ENCODE measurements at places on chromosomes 5 and 9. TPM values are rescaled to one million over a fixed set of nuclear protein-coding genes. Genes with fewer than 3 reads are reported as not detected.

THG1L gene
- total RNA-seq: 22.8 TPM

RLN1 gene
- not detected for total RNA-seq

PGM5 gene
- total RNA-seq: 3.3 TPM

IFNA5 gene
- not detected for total RNA-seq

LECT2 gene
- total RNA-seq: not detected

OTP gene
- not detected for total RNA-seq

PCDHGB7 gene
- total RNA-seq: 10.6 TPM

CER1 gene
- not detected for total RNA-seq

SLCO4C1 gene
- total RNA-seq: 0.82 TPM

GRCh38 chr9:68416936-68417564 lies 60.6 kb downstream of the PGM5 start:
- no peak for DNase-seq

DNA sequence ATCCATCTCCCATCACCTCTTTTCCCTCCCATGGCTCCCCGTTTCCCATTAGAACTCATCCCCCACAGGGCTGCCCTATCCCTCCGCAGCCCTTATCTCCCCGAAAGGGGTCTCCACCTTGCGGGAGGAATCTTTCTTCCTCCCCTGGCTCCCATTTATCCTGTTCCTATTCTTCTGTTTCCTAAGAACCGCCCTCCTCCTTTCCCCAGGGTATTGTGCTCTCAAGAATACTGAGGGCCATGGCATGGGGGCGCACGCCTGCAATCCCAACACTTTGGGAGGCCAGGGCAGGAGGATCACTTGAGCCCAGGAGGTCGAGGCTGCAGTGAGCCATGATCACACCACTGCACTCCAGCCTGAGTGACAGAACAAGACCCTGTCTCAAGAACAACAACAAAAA lies 665 bp downstream of the CD72 start:
- DNase-seq: no peak

DNA sequence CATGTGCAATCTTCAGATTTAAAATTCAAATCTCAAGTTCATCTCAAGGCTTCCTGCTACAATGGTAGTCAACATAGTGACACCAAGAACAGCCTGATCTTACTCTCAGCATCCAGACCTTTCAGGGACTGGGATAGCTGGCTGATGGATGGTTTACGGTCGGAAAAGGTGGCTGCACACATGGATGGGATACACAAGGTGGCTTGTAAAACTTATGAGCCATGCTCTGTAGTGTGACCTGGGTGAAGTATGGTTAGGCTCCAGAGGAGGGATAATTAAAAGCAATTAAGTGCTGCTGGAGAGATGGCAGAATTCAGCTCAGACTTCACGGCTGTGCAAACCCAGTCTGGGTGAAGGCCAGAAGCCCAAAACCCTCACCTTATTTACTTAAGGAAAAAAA lies 379.5 kb downstream of the NFIB start:
- no peak for DNase-seq

- no peak for DNase-seq
These were observed 211.2 kb downstream of the SAXO1 start for GRCh38 chr9:18821788-18822187.

DNA sequence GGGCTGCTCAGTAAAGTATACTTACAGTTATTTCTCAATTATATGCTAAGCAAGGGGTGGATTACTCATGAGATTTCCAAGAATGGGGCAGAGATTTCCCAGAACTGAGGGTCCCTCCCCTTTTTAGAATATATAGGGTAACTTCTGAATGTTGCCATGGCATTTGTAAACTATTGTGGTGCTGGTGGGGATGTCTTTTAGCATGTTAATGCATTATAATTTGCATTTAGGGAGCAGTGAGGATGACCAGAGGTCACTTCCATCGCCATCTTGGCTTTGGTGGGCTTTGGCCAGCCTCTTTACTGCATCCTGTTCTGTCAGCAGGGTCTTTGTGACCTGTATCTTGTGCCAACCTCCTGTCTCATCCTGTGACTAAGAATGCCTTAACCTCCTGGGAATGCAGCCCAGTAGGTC lies 35.5 kb downstream of the TTC1 start:
- no peak for DNase-seq

- no peak for DNase-seq
These were observed 2376.7 kb downstream of the MAT2B start for GRCh38 chr5:165882099-165882498.

DNA sequence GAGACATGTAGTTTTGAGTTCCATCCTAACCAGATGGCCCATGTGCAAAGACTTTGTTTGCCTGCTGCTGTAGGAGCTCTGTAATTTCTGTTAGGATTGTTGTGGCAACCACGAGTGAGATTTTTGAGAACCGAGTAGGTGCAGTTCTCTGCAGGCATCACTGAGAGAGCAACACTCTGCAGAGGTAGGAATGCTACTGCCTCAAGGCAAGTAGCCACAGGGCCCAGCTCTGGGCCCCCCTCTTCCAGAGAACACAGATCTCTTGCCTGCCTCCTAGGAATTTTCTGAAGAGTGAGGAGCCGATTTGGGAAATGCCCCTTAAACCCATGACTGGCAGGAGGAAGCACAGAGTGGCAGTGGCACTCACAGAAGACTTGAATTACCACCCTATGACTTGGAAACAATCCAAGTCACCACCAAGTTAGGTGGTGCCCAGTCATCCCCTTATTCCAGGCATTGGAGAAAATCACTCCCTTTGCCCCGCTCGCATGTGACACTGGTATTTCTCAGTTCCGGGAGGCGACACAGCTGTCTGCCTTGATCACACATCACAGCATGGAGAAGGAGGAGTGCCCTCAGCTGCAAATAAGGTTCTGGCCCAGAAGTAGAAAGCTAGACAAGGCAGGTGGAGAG lies 52.5 kb upstream of the SLC2A8 start:
- no peak for DNase-seq

DNA sequence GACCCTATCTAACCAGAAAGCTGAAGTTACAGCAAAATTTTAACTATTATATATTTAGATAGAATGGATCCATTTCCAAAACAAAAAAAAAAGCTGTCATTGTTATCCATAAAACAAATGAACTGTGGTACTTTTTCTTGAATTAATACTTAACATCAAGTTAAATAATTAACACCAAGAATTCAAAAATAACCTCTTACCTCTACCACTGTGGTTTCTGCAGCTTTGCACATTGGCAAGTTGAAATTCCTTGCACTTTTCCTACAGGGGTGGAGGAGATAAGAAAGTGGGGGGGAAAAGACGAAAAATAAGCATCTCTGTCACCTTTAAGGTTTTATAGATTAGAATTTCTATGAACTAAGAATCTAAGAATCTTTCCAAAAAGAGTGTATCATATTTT lies 30.0 kb downstream of the OXCT1 start:
- DNase-seq: no peak

DNA sequence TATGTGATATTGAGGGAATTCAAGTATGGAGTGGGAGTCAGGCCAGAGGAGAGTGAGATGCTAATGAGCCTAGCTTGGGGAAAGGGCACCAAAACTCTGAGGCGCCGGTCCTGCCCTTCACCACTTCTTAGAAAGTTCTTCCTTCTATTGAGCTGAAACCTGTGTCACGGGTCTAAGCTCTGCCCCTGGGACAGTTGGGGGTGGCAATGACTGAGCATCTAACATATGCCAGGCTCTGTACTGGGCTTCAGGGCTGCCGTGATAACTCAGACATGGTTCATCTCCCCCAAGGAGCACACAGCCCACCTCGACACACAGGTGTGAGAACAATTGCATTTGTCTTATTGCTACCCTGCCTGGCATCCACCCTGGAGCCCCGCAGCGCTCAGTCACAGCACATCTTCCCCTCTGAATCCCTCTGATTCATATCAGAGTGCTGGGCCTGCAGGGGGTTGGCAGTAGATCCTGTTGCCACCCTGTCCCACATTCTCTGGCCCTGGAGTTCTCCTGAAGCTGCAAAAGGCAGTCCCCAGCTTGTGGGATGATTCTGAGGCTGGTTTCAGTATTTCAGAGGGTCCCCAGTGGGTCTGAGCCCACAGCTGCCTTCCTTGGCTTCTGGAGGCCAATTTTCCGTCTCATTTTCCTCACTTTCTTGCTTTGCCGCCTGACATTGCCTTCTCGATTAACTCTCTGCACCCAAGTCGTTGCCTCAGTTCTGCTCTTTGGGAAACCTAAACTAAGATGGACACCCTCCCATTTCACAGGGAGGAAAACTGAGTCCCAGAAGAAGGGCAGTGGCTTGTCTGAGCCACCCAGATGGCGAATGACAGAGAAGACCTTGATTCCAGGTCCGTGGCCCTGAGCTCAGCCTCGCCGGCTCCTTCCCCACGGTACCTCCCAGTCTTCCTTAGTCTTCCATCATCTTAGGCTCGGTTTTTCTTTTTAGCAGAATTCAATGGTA lies 42.5 kb downstream of the ALG2 start:
- DNase-seq: no peak

DNA sequence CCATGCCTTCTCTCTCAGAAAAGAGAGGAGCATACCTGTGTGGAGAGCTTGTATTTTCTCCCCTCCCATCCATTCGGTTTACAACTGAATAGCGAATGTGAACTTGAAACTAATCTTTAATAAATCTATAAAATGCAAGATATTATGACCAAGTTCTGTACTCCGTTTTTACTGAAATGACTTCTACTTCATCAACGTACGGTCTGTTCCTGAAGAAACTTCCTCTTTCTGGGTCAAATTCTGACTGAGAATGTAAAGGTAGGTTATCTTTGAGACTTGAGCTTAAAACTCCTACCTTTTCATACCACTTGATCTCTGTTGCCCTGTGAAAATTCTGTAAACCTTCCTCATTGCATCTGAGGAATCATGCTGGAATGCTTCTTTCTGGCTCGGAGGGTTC lies 4.2 kb upstream of the CTNNAL1 start:
- DNase-seq: no peak

GRCh38 chr9:76371901-76372300 lies 22.3 kb downstream of the RFK start:
- no peak for DNase-seq

- no peak for DNase-seq
These were observed 66.1 kb downstream of the KLHL3 start for GRCh38 chr5:137669811-137670210.

DNA sequence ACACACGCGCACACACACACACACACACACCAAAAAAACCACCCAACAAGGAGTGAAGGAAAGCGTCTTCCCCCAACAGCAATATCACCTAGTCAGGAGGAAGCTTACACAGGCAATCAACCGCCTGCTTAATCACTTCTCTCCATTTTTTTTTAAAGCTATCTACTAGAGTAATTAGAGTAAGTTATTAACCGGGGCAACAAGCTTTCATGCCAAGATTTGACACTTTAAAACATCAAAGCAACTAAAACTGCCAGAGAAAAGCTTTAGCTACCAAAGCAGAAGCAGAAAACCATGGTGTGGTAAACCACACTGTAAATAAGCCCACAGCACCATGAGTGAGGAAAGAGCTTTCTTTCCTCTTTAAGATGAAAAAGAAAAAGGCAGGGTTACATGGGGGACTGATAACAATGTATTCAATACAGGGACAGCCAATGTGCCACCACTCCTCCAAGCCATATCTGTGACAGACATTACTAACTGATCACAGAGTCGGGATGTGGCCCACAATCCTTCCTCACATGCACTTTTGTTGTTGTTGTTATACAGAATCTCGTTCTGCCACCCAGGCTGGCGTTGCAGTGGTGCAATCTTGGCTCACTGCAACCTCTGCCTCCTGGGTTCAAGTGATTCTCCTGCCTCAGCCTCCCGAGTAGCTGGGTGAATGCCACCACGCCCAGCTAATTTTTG lies 282.1 kb downstream of the CRB2 start:
- no peak for DNase-seq

DNA sequence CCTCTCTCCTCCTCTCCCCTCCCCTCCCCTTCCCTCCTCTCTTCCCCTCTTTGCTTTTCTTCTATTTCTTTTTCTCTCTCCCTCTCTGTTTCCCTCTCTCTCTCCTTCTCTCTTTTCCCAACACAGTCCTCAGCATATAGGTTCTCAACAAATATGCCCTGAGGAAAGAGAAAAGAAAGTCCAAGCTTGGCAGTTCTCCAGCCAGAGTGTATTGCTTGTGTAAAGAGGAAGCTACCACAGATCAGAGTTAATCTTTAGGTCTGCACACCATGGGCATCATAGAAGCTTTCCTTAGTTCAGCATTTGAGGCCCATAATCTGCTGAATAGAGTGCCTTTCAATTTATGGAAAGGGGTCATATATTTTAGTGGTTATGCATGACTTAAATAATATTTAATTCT lies 382.8 kb upstream of the WWC1 start:
- no peak for DNase-seq

DNA sequence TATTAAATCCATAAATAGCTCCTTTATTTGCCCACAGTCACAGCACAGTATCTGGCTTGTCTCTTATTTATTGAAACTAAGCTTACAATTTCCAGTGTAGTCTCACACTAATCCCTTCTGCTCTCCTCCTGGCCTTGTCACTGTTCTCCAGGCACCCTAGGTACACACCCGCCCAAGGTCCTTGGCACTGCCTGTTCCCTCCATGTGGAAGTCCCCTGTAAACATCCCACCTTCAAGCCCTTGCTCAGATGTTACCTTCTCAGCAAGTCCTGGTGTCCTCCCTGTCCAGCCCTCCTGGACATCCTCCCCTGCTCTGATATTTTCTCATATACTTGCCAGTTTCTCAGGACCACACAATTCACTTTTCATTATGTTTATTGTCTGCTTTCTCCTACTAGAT lies 44.2 kb upstream of the CFAP157 start:
- no peak for DNase-seq

DNA sequence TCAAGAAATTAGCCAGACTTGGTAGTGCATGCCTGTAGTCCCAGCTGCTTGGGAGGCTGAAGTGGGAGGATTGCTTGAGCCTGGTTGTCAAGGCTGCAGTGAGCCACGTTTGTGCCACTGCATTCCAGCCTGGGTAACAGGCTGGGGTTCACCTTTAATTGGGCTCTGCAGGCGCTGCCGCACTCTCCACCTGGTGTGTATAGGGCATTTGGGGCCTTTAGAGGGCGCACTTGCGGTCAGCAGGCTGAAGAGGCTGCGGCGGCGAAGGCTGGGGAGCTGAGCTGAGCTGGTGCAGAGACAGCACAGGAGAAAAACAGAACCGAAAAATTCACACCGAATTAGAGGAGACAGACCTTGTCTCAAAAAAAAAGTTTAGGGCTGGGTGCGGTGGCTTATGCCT lies 31.2 kb downstream of the CDK7 start:
- DNase-seq: no peak

DNA sequence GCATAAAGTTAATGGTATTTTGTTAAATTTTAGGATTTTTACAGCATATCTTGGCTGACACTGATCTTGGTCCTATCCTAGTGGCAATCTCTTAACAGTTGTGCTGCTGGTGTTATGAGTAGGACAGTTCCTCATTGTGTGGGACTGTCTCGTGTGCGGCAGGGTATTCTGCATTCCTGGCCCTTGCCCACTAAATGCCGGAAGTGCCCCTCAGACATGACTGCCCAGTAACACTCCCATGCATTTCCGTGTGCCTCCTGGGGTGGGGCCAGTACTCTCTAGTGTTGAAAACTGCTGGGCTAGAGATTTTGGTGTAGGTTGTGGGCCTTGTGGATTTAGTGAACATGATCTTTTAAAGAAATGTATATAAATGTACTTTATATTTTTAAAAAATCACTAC lies 227.1 kb upstream of the DMRT1 start:
- no peak for DNase-seq

GRCh38 chr9:128918921-128919320 lies 1.9 kb upstream of the PHYHD1 start:
- no peak for DNase-seq

Data from frontal cortex (tissue), 4 donors.